Activated T-cell treated with anti-CD3 and anti-CD28 coated beads, Interleukin-2, amount 50 U/mL, for 72 hours (primary cell): ENCODE measurements at places on chromosomes 2 and 18. TPM values are rescaled to one million over a fixed set of nuclear protein-coding genes. Genes with fewer than 3 reads are reported as not detected.
A peak's percentile ranks its signal among the peaks of the same experiment; 100 is the strongest.

CCL20 gene
- total RNA-seq, result 1.4 TPM

DNA sequence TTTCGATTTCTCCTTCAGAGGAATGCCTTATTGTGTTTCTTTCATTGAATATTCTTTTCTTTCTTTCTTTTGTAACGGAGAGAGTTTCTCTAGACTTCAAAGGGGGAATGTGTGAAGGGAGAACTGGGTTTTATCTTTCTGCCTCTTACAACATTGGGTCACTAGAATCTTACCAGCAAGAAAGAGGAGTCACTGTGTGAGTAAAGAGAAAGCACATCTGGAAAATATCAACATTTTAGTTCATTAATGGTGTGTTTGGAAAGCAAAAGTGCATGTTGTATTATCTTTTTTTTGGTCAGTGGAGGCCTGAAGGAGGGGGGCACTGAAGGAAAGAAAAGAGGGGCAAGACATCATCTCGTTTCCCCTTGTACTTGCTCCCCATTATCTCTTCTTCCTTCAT lies 86.6 kb upstream of the THOC1 start:
- no peak for DNase-seq
- H3K4me1 ChIP-seq, result no peaks in the 10 kb centered on the region
- H3K36me3 ChIP-seq, result no peaks in the 10 kb centered on the region
- H3K27me3 ChIP-seq, result no peaks in the 10 kb centered on the region
- H3K4me3 ChIP-seq, result no peak overlapping the region

- H3K36me3 ChIP-seq, result no peaks in the 10 kb centered on the region
- peaks cover 12% of the 10 kb centered on the region for H3K27me3 ChIP-seq
- DNase-seq, result no peak
- H3K4me1 ChIP-seq, result peaks cover 5% of the 10 kb centered on the region
- H3K27ac ChIP-seq, result no peak overlapping the region
- H3K4me3 ChIP-seq, result no peak overlapping the region
These were observed 196.1 kb downstream of the AGPS start for GRCh38 chr2:177588671-177589070.

- H3K4me1 ChIP-seq, result no peaks in the 10 kb centered on the region
- H3K27me3 ChIP-seq, result no peaks in the 10 kb centered on the region
- no peaks in the 10 kb centered on the region for H3K36me3 ChIP-seq
- no peak overlapping the region for H3K4me3 ChIP-seq
These were observed 352.7 kb upstream of the CDH20 start for GRCh38 chr18:60980422-60981005.

GRCh38 chr2:233445152-233445830 lies 91.0 kb downstream of the DGKD start:
- H3K4me1 ChIP-seq, result peaks cover 7% of the 10 kb centered on the region
- no peak overlapping the region for H3K4me3 ChIP-seq
- peak overlapping the region; percentile 32 for H3K27ac ChIP-seq
- no peak for DNase-seq

- H3K27me3 ChIP-seq, result peaks cover 8% of the 10 kb centered on the region
- DNase-seq, result no peak
- H3K36me3 ChIP-seq, result no peaks in the 10 kb centered on the region
- H3K4me1 ChIP-seq, result peaks cover 16% of the 10 kb centered on the region
These were observed 284.8 kb downstream of the MREG start for GRCh38 chr2:215728504-215729065.

SGPP2 gene
- total RNA-seq, result 15.1 TPM

KCTD1 gene
- 7.6 TPM for total RNA-seq

DNA sequence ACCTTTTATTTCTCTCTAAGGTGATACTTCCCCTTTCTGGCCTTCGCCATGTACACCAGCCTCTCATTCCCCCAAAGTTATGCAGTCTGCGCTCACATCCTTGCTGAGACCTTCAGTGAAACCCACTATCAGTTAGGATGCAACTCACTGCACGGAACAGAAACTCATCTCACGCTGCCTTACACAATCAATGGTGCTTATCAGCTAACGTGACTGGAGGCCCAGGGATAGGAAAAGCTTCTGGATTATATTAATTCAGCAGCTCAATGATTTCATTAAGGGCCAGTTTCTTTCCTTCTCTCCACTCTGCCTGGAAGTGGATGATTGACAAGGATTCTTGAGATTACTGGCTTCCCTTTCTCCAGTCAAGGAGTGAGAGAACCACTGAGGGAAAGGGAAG lies 44.8 kb downstream of the CDH2 start:
- no peaks in the 10 kb centered on the region for H3K27me3 ChIP-seq
- no peak overlapping the region for H3K27ac ChIP-seq
- no peak for DNase-seq
- no peak overlapping the region for H3K4me3 ChIP-seq
- no peaks in the 10 kb centered on the region for H3K36me3 ChIP-seq

POTEI gene
- total RNA-seq, result not detected

DNA sequence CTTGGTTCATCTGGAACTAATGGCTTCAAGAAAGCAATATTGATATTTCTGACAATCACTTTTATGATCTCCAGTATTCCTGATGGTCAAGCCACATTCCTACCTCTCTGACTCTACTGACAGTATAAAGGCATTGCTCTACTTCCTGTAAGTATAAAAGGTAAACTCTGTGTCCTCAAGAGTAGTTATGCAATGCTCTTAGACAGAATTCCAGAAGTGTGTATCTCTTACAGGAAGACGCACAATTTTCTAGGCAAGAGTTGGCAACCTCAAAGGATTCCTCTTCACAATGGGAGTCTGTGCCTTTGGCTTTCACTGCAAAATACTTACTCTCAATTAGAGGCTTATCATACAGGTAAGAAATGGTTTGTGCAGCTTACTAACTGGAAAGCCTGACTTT lies 100.1 kb downstream of the THADA start:
- no peak for DNase-seq
- H3K27ac ChIP-seq, result no peak overlapping the region
- no peaks in the 10 kb centered on the region for H3K27me3 ChIP-seq
- peaks cover 5% of the 10 kb centered on the region for H3K36me3 ChIP-seq

DNA sequence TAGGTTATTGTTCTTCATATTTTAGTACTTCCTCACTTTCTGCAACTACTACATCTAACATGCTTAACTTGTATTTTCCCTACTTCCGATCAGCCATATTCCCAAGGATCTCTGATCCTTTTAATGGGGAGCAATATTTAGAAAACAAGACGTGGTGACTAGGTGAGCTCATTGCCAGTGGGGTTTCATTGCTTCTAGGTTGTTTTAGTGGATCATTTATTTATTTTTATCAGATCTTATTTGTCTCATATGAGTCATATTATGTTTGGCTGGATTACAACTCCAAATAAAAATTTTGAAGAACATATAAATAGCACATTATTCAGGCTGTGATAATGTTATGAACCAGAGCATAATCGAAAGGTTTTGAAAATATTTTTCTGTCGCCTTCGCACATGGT lies 480.9 kb upstream of the TMEFF2 start:
- no peak for DNase-seq
- no peak overlapping the region for H3K4me3 ChIP-seq
- no peaks in the 10 kb centered on the region for H3K36me3 ChIP-seq
- no peaks in the 10 kb centered on the region for H3K4me1 ChIP-seq
- H3K27me3 ChIP-seq, result no peaks in the 10 kb centered on the region
- H3K27ac ChIP-seq, result no peak overlapping the region

GAREM1 gene
- total RNA-seq, result 0.39 TPM

DNA sequence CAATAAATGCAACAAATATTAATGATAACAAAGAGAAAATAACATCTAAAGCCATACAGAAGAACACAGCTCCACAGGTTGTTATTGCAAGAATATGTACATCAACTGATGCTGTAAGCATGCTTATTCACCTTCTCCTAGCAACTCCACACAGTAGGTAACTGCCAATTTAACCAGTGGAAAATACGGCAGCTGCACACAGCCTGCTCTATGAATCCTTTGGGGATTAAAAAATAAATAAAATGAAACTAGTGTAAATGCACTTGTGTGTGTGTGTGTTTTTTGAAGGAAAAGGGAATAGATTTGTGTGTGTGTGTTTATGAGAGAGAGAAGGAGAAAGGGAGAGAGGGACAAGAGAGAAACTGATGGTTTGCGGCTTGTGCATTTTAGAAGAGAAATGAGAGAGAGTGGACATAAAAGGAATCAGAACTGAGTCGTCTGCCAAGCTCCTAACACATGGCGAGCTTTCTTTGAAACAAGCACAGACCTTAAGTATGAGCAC lies 96.2 kb upstream of the PDE1A start:
- no peak overlapping the region for H3K27ac ChIP-seq
- DNase-seq, result no peak
- no peaks in the 10 kb centered on the region for H3K27me3 ChIP-seq
- no peaks in the 10 kb centered on the region for H3K4me1 ChIP-seq
- no peaks in the 10 kb centered on the region for H3K36me3 ChIP-seq
- H3K4me3 ChIP-seq, result no peak overlapping the region

DOK6 gene
- not detected for total RNA-seq

LAMA1 gene
- total RNA-seq, result not detected

DNA sequence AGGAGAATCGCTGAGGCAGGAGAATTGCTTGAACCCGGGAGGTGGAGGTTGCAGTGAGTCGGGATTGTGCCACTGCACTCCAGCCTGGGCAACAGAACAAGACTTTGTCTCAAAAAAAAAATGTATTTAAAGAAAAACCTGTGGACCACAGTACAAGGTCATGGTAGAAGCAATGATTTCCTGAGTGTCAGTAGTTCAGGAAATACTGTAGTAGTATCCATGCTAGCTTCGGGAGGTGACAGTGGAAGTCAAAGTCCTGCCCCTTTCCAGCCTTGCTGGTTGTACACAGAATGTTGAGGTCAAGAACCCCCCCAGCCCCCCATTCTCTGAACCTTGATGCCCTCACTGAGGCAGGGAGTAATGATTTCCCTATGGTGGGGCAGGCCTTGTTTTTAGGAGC lies 56.6 kb downstream of the INPP4A start:
- peaks cover 10% of the 10 kb centered on the region for H3K36me3 ChIP-seq
- no peaks in the 10 kb centered on the region for H3K27me3 ChIP-seq
- DNase-seq, result no peak
- H3K27ac ChIP-seq, result no peak overlapping the region
- peaks cover 48% of the 10 kb centered on the region for H3K4me1 ChIP-seq

DNA sequence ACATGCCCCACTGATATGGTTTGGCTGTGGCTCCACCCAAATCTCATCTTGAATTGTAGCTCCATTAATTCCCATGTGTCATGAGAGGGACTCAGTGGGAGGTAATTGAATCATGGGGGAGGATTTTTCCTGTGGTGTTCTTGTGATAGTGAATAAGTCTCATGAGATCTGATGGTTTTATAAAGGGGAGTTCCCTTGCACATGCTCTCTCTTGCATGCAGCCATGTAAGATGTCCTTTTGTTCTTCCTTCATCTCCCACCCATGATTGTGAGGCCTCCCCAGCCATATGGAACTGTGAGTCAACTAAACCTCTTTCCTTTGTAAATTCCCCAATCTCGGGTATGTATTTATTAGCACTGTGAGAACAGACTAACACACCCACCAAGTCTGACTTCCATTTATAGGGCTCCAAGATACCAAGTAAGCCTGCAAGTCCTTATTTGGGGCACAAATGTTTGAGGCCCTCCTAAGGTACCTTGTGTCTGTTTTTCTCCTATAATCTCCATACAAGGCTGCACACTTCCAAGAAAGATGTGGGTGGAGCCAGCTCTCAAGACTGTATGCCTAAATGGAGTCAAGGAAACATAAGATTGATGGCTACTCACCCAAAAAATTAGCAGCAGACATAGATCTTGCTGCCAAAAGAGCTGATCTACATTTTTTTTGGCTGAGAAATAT lies 364.7 kb downstream of the TXNL1 start:
- H3K36me3 ChIP-seq, result no peaks in the 10 kb centered on the region
- H3K4me1 ChIP-seq, result no peaks in the 10 kb centered on the region

RNF125 gene
- total RNA-seq, result 43.3 TPM

DNA sequence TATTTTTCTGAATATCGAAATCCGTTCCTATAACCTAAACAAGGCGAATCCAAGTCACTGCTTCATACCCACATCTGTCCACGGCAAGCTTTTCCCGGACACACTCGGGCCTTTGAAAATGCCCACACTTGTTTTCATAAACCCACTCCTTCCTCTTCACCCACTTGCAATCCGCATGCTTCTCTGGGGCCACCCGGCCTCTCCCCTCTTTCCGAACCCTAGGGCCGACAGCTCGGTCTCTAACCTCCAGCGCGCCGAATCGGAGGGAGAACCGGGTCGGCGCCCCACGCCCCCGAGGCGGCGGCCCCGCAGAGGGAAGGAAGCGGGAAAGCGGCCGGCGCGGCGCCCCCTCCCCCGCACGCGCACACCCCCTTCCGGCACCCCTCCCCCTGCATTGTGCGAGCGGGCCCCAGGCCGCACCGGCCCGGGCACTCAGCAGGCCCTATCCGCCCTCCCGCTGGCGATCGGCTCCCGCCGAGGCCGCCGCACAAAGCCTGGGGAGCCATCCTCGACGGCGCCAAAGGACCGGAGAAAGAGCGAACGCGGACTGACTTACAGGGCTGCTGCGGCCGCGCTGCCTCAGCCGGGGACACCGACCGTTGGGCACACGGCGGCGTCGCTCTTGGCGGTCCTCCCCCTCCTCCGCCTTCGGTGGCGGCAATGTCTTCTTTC lies 467 bp downstream of the PUM2 start:
- peaks cover 7% of the 10 kb centered on the region for H3K36me3 ChIP-seq
- H3K27me3 ChIP-seq, result no peaks in the 10 kb centered on the region
- DNase-seq, result peak; percentile 72
- peaks cover 45% of the 10 kb centered on the region for H3K4me1 ChIP-seq
- H3K4me3 ChIP-seq, result peak overlapping the region; percentile 99

- H3K27me3 ChIP-seq, result no peaks in the 10 kb centered on the region
- DNase-seq, result no peak
- no peaks in the 10 kb centered on the region for H3K4me1 ChIP-seq
- H3K27ac ChIP-seq, result no peak overlapping the region
- no peak overlapping the region for H3K4me3 ChIP-seq
These were observed 195.6 kb downstream of the AGAP1 start for GRCh38 chr2:235689427-235689853.

DNA sequence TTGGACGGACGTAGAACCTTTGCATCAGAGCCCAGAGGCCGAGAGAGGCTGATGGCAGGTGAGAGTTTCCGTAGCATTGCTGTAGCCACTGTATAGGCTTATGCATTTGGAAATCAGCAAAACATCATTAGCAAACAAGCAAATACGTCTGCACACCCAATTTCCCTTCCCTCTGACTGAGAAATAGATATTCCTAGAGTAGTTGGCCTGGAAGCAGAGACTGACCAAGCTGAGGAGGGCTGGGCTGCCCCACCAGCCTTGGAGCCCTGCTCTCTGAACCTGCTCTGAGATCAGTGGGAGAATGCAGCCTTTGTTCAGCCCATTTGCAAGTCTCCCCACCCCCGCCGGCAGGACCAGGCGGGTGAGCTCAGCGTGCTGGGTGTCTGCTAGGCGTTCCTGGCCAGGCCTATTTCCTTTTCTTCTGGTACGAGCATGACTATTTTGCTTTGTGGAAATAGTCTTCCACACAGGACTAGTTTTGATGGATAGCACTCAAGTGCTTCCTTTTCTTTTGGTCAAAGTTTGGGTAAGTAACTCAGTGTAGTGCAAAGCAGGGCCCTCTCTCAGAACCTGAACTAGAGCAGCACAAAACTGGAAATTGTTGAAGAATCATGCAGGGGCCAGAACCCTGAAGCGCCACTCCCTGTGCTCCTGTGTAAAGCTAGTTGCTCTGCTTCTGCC lies 21.9 kb upstream of the RNF149 start:
- peak overlapping the region; percentile 63 for H3K27ac ChIP-seq
- peak overlapping the region; percentile 58 for H3K4me3 ChIP-seq
- H3K27me3 ChIP-seq, result no peaks in the 10 kb centered on the region
- peaks cover 17% of the 10 kb centered on the region for H3K4me1 ChIP-seq
- peak; percentile 51 for DNase-seq
- H3K36me3 ChIP-seq, result no peaks in the 10 kb centered on the region

- peaks cover 62% of the 10 kb centered on the region for H3K4me1 ChIP-seq
- no peak for DNase-seq
- no peaks in the 10 kb centered on the region for H3K27me3 ChIP-seq
- no peaks in the 10 kb centered on the region for H3K36me3 ChIP-seq
- peak overlapping the region; percentile 71 for H3K27ac ChIP-seq
- H3K4me3 ChIP-seq, result peak overlapping the region; percentile 70
These were observed 10.5 kb upstream of the TMSB10 start for GRCh38 chr2:84894758-84895520.

CHRNA1 gene
- not detected for total RNA-seq
